ENCODE measurements at places on chromosomes 3 and 15.

DNA sequence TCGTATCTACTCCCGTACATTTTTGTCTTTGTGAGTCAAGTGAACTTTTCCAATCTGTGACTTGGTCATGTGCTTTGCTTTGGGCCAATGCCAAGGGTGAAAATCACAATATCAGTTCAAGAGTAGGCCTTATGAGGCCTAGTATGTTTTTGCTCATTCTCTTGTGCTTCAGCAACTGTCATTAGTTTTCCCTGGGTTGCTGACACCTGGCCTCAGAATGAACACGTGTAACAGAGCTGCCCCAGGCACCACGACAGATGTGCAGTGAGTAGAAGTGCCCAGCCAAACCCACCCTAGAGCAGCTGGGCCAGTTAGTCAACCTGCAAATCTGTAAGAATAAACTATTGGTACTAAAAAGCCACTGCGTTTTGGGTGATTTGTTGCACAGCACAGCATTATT lies 460.3 kb upstream of the WNT5A start:
- no peak for DNase-seq

DNA sequence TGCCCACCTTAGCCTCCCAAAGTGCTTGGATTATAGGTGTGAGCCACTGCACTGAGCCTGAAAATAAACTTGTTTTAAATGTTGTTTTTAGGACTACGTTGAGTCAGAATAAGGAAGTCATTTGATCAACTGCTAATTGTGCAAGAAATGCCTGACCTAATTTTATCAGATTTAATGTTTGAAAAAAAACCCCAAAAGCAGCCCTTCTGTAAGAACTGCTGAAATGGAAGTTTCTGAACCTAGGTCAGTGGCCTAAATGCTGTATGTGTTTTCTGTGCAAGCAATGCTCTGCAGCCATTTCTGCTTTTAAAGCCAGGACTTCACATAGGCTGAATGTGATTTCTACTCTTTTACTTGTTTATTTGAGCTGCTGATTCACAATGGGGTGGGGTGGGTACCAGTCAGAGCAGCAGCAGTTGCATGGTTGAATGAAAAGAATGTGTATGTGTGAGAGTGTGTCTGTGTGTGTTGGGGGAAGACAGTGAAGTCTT lies 6.6 kb downstream of the GPX1 start:
- DNase-seq, result peak; percentile 46

DNA sequence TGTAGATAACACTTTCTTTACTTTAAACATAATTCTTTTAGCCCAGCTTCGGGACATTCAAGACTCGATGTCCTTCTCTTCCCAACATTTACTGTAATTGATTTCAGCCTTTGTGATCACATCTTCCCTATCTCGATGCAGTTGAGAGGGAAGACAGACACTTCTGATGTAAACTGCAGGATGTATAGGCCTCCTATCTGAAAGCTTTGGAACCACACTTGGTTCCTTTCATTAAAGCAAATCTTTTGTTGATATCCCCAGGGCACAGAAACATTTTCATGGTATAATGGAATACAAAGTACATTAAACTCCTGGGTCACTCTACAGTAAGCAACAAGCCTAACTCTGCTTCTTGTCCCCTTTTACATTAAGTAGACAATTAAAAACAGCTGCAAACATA lies 6.4 kb downstream of the GRM7 start:
- no peak for DNase-seq

GRCh38 chr15:28096670-28097431 lies 2.3 kb downstream of the OCA2 start:
- no peak for DNase-seq

GRCh38 chr3:58638591-58638990 lies 28.0 kb downstream of the FAM3D start:
- DNase-seq, result no peak

DNA sequence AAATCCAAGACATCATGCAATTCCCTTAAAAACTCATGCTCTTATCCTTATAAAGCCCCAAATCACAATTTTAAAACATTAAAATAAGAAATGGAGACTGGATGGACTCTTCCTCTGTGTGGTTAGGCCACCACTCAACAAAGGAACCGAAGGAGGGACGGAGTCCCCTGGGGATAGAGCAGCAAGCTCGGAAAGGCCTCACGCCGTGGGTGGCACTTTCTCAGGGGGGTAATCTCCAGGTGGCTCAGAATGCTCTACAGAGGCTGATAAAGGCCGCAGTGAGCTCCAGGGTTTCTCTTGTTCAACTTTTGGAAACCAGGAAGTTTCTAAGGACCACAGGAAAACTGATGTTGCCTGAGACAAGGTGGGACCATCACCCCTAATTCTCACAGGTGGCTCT lies 23.2 kb downstream of the CCR9 start:
- DNase-seq, result no peak

DNA sequence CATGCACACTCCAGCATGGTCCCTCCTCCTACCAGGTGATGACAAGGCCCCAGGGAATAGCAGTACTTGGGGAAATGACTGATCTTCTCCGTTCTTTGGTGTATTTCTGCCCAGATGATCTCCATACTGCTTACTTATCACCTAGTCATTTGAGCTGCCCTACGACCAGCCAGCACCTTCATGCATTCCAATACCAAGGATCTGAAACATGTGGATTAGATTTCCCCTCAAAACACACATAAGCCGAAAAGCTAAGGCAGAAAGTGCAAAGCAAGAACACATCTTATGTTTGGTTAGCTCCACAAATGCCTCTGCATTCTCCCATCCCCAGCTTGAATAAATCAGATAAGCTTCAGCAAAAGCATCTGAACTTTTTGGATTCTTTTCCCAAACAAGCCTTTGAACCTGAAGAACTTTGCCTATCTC lies 64.8 kb upstream of the BCL6 start:
- DNase-seq, result no peak

DNA sequence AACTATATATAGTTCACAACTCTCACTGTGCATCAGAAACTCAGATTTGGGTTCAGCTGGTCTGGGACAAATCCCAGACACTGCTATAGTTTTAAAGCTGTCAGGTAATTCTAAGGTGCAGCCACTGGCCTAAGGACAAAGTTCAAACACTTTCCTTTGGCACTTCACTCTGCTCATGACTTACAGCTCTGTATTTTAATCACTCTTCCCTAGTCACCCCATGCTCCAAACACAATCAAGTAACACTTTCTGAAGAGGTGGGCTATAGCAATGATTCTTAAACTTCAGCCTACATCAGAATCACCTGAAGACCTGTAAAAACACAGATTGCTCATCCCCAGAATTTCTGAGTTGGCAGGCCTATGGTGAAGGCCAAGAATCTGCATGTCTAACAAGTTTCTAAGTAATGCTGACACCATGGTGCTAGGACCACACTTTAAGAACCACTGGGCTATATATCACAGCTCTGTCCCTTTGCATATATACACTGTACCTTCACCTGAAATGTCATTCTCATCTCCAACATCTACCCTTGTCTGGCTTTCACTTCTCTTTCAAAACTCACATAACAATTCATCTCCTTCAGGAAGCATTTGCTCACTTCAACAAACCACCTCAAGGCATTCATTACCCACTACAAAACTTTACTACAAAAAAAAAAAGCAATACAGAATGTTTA lies 21.4 kb downstream of the STAG1 start:
- DNase-seq, result no peak

- DNase-seq, result peak; percentile 22
Measured at GRCh38 chr15:40695469-40695890, 506 bp downstream of the RAD51 start.

GRCh38 chr15:40595219-40595618 lies 1.2 kb downstream of the KNL1 start:
- no peak for DNase-seq

GRCh38 chr3:178671791-178672190 lies 135.6 kb downstream of the KCNMB2 start:
- no peak for DNase-seq

DNA sequence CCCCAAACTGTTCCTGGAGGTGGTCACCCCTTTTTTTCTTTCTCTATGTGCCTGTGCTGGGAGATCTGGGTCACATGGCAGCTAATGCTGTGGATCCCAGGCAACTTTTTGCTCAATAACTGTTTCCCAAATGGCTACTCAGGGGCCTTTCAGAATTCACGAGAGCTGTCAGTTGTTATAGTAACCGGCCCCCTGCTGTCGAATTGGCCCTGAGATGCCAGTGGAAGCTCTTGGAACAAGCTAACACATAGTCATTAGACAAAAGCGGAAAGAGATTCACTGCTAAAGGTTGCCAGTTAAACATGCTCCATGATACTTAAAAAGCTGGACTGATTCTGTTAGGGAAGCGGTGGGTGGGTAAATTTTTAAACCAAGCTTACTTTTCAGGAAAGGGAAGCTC lies 144.1 kb downstream of the FEZF2 start:
- DNase-seq, result no peak

- DNase-seq, result no peak
Measured at GRCh38 chr3:72888546-72889309, 882 bp downstream of the GXYLT2 start.

- no peak for DNase-seq
Measured at GRCh38 chr15:68200016-68200861, 4.9 kb downstream of the CALML4 start.

DNA sequence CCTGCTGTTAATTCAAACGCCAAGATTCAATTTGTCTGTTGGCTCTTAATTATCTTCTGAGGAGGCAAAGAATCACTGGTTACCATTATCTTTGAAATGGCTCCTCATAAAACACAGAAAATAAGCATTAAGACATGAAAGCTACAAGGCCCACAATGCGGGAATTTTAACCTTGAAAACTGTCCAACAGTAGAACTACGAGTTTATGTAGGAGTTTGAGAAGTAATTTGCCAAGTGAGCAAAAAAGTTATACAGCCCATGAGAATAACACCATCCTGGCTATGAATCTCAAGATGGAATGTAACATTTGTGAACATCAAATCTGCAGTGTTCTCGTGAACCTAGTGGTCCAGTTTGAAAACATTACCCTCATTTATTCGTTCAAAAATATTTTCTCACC lies 172.5 kb downstream of the ALDH1A2 start:
- no peak for DNase-seq

DNA sequence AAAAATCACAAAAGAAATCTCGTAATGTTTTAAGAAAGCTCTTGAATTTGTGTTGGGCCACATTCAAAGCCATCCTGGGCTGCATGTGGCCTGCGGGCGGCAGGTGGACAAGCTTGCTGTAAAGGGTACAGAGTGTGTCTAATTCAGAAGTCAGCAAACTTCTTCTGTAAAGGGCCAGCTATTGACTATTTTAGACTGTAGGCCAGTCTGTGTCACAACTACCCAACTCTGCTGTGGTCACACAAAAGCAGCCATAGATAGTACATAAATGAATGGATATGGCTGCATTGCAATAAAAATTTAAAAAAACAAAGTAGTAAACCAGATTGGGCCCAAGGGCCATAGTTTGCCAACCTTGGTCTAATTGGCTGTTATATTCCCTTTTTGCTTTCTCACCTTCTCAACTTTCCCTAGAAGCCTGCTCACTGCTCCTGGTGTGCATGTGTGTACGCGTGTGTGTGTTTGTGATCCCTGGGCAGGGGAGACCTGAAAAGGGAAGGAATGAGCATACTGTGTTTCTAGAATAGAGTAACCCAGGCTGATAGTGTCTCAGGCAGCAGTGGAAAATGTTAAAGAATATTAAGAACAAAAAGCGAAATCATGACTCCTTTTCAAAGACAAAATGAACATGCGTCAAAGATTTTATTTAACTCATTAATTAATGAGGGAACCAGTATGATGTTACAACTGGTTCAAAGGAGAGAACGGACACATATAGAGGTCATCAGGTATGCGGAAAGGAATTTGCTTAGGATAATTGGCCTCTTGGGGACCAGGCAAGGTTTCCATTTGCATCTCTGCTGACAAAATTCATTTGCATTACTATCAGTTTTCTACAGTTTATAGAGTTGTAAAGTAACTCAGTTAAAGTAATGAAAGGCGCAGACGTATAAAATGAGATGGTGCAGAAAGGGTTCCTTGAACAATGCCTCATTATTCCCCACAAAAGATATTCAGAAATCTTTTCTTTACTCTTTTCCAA lies 248.0 kb downstream of the THSD4 start:
- no peak for DNase-seq

DNA sequence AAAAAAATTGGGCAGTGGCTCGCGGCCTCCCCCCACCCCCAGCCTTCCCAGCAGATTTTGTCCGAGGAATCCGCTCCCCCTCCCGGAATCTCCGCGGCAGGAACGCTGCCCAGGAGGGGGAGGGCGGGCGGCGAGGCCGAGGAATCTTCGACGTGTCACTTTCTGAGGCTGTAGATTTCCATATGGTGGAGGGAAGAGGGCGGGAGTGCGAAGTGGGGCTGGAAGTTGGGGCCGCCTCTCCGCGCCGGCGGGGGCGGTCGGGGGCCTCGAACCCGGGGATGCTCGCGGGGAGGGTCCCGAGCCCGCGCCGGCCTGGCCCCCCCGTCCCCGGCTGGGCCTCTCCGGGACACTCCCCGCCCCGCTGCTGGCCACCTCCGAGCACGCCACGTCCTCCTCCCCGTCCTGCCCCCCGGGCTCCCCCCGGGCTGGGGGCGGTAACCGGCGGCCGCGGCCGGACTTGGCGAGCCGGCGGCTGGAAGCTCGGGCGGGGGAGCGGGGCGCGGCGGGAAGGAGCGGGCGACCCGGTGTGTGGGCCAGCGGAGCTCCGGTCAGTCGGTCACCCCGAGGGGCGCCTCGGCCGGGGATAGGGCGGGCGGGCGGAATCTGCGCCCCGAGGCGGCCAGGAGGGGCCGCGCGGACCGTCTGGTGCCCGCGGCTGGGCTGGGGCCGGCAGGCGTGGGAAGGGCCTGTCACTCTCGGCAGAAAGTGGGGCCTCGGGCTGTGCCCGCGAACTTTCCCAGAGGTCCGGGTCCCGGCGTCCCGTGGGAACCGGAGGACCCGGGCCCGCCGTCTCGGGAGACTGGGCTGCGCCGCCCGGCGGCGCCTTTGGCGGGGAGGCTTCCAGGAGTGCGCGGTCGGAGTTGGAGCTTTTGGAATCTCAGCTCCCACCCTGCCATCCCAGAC lies 951 bp downstream of the FNDC3B start:
- DNase-seq, result peak; percentile 48

DNA sequence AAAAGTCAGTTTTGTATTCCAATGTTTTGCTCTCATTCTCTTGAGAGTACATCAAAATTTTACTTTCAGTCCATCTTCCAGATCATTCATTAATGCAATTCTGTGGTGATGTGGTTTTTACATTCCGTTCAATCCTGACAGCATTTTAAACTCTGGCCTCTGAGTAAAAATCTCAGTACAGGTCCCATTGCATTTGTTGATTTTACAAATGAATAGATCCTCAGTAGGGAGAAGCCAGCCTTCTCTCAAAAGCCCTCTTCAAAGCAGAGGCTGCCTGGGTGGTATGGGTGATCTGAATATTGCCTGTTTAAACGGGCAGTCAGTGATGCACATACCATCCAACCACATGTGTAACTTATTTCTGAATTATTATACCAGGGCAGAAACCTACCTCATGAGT lies 72.5 kb upstream of the TSC22D2 start:
- DNase-seq, result no peak

- no peak for DNase-seq
Measured at GRCh38 chr3:71163198-71163918, 420.2 kb downstream of the FOXP1 start.

GRCh38 chr3:110393941-110394340 lies 677.7 kb upstream of the NECTIN3 start:
- DNase-seq, result no peak

DNA sequence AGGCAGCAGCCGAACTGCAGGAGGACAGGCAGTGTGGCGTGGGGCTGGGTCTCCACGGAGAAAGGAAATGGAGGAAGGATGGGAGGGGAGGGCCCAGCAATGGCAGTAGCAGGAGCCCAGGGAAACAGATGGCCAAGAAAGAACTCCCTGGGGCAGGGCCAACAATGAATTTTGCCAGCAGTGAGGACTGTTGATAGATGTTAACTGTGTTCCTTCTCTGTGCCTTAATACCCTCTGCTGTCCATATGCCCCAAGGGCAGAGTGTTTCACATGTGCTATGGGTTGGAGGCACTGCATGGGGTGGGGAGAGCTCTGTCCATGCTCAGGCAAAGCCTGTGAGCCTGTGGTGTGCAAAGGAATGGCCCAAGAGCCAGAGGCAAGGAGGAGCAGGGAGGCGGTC lies 70.8 kb upstream of the POMGNT2 start:
- no peak for DNase-seq

Measured in kidney capillary endothelial cell (primary cell).